ENCODE measurements at places on chromosomes 3 and 15. TPM values are rescaled to one million over a fixed set of nuclear protein-coding genes. Genes with fewer than 3 reads are reported as not detected.

DNA sequence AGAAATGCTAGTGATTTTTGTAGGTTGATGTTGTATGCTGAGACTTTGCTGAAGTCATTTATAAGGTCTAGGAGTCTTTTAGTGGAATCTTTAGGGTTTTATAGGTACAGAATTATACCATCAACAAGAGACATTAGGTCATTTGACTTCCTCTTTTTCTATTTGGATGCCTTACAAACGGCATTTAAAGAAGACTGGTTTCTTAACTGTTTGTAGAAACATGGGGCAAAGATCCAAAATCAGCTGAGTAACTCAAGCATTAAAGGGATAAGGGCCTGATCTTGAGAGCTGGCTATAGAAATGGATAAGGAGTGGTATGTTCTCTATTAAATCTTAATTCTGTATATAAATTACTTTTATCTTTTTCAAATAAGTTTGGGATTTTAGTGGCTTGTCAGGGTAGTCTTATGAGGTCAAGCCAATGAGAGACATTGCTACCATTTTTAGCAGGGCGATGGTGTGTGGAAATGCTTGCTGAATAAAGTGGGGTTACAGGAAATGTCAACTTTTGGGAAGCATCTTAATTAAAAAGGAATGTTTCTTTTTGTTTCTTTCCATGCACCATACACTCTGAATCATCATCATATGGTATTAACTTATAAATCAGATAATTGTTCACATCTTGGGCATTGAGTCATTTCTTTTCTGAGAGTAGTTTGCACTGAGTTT is 197.7 kb upstream of the GBE1 start:
- DNase-seq: no peak

DNA sequence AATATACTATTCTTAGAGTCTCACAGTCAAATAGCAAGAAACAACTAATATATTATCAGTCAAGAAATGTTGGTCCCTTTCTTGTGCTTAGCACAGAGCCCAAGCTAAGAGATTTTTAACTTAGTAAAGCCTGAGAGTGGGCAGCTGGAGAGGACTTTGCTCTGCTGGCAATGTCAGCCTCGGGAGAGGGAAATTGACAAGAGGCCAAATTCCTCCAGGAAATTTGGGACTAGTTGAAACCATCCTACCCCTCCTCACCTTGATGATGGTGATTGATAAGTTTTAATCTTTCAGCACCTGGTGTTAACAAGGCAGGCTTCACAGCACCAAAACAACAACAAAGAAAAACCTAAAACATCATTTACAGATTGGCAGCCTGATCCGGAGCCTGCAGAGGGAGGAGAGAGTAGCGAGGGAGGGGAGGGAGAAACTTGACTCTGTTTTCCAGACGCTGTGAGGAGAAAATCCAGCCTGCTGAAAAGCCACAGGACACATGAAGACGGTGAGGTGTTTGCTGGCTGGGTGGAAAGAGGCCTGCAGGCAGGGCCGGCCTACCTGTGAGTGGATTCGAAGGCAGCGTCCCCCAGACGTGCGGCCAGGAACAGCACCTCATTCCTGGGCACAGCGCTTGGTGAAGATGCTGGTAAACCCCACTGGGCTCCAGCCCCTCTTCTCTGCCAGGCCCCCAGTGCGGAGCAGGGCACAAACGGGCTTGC is 150.9 kb downstream of the LRRC28 start:
- no peak for DNase-seq

DNA sequence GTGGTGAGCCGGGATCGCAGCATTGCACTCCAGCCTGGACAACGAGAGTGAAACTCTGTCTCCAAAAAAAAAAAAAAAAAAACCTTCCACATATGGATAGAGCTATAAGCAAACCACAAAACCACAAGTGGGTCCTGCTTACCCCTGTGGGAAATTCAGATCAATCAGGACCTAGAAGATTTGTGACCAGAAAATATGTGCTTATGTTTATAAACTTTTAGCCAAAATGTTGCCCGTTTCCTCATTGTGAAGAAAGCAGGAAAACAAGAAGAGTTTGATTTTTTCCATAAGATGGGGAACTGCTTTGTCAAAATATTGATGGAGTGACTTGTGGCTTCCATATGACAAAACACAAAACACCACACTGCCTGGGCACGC is 3.4 kb upstream of the SLC25A38 start:
- DNase-seq: no peak

- no peak for DNase-seq
Measured at GRCh38 chr3:111923095-111923771, 55.6 kb upstream of the ABHD10 start.

DNA sequence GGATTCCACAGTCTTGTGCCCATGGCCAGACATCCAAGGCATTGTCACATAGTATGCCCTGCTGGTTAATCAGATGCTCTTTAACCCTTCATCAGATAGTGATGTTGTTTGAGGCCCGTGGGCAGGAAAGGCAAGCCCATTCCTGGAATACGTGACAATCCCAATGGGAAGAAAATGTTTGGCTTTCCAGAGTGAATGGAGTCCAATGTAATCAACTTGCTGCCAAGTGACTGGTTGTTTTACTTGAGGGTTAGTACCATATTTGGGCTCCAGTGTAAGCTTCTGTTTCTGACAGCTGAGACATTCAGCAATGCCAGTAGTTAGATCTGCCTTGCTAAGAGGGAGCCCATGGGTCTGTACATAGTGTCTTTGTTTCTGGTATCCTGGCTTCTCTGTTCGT is 31.3 kb downstream of the RPL39L start:
- no peak for DNase-seq

DNA sequence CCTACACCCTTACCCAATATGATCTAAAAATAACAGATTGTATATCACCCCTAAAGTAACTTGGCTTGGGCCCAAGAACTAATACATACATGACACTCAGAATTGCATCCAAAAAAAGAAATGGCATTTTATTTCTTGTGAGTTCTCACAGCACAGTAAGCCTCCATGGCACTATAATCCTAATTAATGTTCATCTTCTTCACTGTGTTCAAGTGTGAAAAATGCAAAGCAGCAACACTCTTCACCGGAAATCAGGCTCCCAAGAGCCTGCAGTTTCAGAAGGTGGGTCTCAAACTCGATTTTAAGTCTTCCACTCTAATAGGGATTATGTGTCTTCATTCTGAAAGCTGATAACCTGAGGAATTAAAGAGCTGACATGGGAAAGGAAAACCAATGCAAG is 142.8 kb upstream of the TSC22D2 start:
- no peak for DNase-seq

GRCh38 chr15:64706011-64706911 is 69.1 kb downstream of the RBPMS2 start:
- DNase-seq: no peak

GRCh38 chr15:64997745-64998375 is 8.1 kb upstream of the SPG21 start:
- DNase-seq: no peak

DNA sequence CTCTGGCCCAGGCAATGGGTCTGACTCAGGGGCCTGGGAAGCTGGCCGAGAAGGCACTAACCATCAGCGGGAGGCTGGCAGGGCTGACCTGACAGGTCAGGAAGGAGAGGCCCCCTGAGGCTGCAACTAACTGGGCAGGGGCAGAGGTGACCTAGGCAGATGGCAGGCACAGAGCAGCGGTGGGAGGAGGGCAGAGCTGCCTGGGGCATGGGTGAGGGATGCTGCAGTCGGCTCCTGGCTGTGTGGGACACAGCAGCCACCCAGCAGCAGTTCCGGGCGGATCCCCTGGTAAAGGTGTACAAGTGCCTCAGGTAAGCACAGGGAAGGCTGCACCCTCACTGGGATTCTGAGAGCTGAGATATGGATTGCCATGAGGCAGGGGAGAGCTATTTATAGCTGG is 236.1 kb downstream of the OCA2 start:
- DNase-seq: no peak

GRCh38 chr15:85047271-85047948 is 65.8 kb downstream of the PDE8A start:
- DNase-seq: no peak

DNA sequence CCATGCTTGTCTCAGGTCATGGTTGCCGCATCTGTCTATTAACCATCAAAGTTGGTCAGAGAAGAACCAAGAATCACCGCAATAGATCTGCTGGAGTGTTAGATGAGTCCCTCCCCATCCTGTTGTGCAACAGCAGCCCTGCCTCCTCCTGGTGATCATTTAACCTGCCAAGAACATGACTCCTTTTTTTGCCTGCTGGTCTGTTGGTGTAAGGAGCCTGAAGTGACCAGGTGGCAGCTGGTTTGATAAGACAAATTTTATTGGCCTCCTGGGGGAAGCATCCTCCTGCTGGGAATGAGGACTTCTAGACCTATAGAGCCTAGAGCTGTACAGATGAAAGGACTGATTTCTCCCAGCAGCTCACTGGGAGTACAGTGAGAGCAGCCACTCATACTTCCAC is 43.5 kb upstream of the RAF1 start:
- no peak for DNase-seq

Gene EPHA3
- not detected for total RNA-seq

Gene CFAP161
- not detected for total RNA-seq

Gene RYK
- 16.7 TPM for total RNA-seq

All from activated CD4-positive, alpha-beta memory T cell treated with anti-CD3 and anti-CD28 coated beads for 36 hours (primary cell).